ENCODE measurements at places on chromosomes 1 and 21.

- DNase-seq, result no peak
These were observed 7.6 kb downstream of the CHD5 start for GRCh38 chr1:6172549-6172948.

- DNase-seq, result no peak
These were observed 6.2 kb downstream of the DNMT3L start for GRCh38 chr21:44255511-44255981.

DNA sequence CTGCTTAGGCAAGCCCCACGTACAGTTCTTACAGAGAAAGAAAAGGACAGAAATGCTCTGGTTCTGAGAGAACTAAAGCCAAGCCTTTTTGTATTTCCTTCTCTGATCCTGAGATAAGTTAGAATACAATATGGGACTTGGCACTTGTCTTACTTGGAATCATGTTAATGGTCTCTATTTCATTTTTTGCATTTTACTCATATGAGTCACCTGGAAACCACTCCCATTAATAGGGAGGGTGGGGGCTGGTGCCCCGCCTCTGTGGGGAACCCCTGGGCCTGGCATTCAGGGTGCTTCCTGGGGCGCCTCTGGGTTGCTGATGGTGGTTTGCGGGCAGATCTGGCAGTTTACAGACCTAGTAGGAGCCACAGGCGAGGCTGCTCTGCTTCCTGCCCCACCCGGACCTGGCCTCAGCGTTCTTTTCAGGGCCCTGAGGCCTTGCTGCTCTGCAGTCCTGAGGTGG is 26.7 kb downstream of the TSPAN2 start:
- DNase-seq, result peak; percentile 54

DNA sequence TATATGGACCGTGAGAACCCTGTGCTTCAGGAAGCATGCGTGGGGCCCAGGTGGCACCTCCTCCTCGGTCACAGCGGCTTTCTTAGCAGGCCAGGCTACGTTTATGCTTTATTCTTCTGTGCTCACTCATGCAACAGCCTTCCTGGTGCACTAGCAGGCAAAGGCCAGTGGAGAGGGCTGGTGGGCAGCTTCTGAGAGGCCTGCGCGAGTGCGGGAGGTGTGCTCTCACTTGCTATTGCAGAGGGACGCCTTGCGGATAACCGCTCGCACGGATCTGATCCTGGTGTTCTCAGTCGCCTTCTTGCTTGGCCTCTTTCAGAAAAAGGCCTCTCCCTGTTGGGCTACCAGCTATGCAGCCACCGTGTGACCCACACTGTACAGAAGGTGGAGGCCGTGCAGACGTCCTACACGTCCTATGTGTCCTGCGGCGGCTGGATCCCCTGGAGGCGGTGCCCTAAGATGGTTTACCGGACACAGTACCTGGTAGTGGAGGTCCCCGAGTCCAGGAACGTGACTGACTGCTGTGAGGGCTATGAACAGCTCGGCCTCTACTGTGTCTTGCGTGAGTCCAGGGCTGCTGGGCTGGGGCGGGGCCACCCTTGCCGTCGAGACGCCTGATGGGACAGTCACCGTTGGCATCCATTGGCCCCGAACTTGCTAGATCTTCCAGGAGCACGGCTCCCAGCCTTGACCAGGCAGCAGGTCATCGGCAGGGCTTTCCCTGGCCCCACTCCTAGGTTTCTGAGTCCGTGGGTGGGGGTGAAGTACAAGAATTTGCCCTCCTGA is 4.8 kb downstream of the UMODL1 start:
- no peak for DNase-seq

- no peak for DNase-seq
These were observed 329.3 kb downstream of the DSCAM start for GRCh38 chr21:40517646-40518045.

- DNase-seq, result no peak
These were observed 26.3 kb downstream of the SYDE2 start for GRCh38 chr1:85174503-85174902.

- DNase-seq, result no peak
These were observed 375.0 kb upstream of the CHRM3 start for GRCh38 chr1:239011382-239011781.

- no peak for DNase-seq
These were observed 4.5 kb downstream of the PODN start for GRCh38 chr1:53066488-53066887.

DNA sequence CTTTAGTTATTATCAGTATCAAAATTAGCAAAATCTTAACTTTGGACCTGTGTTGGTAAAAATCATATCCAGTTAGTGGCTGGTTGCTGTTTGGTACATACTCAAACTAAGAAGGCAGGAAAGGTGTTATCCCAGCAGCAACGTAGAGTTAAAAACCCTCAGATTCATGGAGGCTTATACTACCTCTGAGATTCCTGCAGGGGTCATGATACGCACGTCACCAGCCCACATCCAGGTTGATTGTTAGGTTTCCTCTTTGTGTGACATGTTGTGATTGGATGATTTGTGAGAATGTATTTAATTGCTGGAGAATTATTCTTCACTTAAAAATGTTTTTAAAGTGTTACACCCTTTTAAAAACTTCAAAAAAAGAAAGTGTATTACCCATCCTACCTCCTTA is 423.3 kb upstream of the ADGRL2 start:
- no peak for DNase-seq

- no peak for DNase-seq
These were observed 59.0 kb upstream of the C1orf53 start for GRCh38 chr1:197843401-197843800.

DNA sequence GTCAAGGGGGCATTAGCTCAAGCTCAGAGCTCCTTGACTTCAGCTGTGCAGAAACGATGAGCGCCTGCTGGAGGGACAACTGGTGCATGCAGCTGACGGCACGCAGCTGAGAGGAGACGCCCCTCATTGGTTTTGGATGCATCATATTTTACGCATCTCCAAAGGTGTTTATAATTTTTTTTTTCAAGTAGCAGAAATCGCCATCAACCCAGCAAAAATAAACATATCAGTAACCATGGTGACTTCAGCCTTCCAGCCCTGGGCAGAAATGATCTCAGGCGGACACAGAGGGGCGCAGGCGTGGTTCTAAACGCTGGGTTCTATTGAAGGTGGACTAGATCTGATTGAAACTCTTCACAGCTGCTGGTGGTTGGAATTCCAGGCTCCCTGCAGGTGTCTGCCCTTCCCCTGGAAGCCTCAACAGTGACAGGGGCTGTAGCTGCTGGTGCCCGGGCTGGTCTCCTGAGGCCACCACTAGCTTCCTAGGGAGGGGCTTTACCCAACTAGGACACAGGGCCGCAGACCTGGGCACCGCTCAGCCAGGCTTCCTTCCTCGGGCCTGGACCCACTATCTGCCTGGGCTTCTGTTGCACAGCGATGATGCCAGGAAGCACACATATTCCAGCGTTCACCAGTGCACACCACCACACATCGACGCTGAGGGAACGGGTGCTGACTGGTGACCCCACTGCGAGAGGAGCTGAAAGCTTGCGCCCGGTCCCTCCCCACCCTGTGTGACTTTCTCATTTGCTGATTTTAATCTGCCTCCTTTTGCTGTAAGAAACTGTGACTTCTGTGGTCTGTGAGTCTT is 63.7 kb upstream of the ABCG1 start:
- DNase-seq, result no peak

DNA sequence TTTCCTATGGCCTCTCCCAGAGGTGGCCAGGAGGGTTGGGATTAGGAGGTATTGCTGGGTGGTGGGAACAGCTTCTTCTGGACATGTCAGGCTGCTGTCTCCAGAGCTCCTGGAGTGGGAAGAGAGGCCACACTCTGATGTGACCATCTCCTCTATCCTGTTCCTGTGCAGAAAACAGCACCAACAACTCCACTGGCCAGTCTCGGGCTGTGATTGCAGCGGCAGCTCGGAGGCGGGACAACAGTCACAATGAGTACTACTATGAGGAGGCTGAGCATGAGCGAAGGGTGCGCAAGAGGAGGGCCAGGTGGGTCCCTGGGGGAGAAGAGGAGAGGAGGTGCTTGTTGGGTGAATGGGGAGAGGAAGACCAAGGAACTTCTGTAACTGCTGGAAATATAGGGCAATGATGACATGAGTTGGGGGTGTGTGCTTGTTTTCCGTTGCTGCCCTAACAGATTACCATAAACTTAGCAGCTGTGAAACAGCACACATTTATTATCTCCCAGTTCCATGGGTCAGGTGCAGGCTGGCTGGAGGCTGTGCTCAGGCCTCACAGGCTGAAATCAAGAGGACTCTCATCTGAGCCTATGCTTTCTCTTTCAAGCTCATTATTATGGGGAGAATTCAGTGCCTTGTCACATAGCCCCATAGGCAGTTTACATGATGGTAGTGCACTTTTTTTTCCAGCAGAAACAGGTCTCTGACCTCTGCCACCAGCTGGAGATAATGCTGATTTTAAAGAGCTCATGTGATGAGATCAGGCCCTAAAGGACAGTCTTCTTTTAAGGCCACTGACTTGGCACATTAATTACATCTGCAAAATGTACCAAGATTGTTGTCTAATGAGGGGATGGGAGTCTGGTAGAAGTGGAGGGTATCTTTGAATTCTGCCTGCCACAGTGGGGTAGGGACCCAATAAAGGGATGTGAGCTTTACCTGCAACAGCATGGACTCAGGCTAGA is 20.8 kb downstream of the VANGL2 start:
- DNase-seq, result no peak

DNA sequence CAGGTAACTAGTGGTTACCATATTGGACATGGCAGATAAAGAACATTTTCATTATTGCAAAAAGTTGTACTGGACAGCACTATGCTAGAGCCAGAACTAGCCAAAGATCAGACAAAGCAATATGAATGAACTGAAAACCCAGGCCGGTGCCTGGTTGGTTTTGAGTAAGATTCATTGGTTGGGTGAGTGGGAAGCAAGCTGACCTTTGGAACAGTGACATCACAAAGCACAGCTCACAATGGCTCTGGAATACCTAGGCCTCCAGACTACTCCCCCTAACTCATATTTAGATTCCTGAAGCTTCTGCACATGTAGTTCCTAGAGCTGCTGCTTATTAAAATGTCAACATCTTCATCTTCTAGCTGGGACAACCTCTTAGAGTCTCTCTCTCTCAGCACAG is at the start of gene TMCO2:
TMCO2 (plus strand) TSS at position 283 of the 400 bp plus-strand sequence; CDS start at position 340, 57 bp downstream.
- no peak for DNase-seq

DNA sequence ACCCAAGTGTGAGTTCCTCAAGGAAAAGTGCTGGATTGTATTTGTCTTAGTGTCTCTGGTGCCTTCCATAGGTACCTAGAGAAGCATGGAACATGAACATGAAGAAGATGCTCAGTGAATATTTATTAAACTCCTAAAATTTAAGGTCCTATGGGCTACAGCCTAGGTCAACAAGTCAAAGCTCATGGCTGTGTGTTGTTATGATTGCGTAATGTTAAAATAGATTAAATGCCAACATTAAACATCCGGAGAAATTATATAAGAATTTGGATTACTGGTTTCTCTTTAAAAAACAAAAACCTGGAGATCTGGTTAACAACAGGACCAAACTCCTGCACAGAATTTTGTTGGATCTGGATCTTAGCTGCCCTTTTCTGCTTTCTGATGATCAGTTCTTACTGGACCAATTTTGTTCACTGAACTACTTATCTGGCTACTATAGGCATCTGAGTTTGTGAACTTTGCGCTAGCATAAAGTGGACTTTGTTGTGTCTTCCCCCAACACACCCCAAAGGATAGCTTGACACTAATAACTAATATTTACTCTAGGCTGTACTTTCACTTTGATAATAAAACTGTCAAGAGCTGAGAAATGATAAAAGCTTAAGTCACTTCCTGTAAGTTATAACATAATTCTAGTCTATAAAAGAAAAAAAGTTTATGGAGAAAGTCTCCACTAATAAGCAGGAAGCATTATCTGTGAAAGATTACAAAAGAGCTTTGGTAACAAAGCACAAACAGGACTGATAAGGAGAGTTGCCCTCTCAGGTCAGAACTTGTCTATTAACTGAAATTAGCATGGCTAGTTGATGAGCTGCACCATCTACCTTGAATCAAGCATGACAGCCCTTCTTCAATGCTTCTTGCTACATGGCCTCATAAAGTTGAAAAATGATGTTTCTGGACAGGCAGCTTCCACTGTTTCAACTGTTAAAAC is 20.7 kb downstream of the F5 start:
- no peak for DNase-seq

- no peak for DNase-seq
These were observed 16.3 kb upstream of the TENT5C start for GRCh38 chr1:117589544-117589943.

DNA sequence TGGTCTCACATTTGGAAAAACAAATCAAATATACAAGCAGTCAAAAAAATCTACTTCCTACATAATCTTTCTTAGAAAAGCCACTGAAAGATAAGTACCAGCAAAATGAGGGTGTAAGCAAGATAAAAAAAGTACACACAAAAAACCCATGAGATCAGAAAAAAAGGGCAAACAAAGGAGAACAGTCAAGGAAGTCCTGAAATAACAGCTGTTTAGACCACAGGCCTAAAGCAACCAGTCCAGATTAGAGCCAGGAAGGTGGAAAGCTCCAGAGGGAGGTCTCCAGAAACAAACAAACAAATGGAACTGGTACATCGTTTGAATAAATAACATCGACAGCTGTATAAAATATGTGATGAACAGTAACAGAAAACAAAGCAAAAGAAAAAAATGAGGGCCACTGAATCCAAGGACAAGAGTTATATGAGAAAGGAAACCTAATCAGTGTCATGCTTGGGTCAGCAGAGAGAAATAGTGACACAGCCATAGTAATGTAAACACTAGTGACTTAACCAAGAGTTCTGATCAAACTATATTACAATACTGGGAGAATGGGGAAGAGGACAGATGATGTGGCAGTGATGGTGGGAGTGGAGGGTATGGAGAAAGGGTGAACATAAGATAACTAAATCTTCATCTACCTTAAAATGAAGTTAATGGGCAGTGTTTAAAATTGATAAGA is 67.5 kb downstream of the NVL start:
- no peak for DNase-seq

DNA sequence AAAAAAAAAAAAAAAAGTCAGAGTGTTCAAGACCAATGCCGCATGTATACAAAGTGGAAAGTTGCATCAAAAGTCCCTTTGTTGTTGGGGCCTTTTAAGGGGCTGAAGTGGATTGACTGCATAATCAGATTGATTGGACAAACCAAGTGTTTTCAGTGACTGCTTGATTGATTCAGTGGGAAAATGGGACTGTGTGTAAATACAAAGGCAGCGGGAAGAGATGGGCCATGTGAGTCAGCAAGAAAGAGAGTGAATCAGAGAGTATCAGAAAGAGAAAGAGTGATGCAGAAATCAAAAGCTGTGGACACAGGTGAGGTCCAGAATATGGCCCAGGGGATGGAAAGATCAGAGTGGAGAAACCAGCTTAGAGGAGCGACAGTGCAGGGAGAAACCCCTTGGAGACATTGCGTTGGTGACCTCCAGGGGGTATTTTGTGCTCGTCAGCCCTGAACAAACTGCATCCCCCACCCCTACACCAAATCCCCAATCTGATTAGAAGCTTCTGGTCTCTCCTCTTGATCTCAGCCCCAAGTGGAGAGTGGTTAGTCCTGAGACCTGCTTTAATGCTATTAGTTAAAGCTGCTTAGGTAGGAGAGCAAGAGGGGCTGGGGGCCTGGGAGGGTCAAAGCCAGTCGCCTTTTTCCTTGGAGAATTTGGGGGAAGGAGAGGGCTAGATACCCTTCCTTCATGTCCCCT is 5.1 kb upstream of the ETV3L start:
- DNase-seq, result no peak

- no peak for DNase-seq
These were observed 6.5 kb downstream of the C1orf35 start for GRCh38 chr1:228096416-228097332.

- DNase-seq, result no peak
These were observed 34.1 kb downstream of the PTPRF start for GRCh38 chr1:43564551-43565348.
